AML-193 (cell line): ENCODE measurements at places on chromosomes 5 and 9.

- DNase-seq, result peak; percentile 19
Observed at GRCh38 chr5:65803699-65804391, 81.8 kb downstream of the NLN start.

- DNase-seq, result no peak
Observed at GRCh38 chr5:132776938-132777208, 166 bp downstream of the SEPTIN8 start.

DNA sequence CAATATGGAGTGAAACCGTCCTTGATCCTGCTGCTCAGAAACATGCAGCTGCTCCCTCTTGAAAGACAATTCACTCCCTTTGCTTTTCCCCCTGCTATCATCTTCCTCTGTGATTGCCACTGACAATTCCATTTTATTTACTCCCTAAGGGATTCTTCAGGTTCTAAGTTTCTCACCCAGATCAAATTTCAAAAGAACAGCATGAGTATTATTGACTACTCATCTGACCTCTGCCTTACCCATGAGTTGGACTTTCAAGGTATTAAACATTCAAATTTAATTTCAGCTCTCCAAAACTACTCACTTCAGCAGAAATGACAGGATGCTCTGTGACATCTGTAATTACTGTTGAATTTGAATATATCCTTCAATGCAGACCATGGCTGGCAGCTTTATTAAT lies 236.5 kb upstream of the HAPLN1 start:
- no peak for DNase-seq

DNA sequence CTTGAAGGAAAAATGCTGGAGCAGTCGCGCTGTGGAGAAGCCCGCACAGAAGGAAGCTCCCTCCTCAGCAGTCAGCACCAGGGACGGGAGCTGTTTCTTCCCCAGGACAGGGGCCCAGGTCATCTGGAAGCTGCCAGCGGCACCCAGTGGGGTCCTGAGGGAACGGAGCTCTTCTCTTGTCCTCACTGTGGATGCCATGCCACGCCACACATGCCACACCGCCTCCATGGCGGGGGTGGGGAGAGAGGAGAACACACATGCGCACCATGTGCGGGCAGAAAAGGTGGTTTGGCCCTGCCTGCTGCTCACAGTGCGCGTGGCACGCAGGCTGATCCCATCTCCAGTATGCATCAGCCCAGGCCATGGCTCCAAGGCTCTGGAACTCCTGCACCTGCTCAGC lies 41.7 kb upstream of the ZNF354B start:
- DNase-seq, result no peak

DNA sequence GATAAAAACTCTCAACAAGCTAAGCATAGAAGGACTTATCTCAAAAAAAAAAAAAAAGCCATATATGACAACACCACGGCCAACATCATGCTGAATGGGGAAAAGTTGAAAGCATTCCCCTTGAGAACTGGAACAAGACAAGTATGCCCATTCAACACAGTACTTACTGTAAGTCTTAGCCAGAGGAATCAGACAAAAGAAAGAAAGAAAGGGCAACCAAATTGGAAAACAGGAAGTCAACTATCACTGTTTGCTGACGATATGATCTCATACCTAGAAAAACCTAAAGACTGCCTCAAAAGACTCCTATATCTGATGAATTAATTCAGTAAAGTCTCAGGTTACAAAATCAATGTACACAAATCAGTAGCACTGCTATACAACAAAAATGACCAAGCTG lies 24.6 kb upstream of the PTGER4 start:
- no peak for DNase-seq
